ENCODE measurements at places on chromosomes 3 and 15.

DNA sequence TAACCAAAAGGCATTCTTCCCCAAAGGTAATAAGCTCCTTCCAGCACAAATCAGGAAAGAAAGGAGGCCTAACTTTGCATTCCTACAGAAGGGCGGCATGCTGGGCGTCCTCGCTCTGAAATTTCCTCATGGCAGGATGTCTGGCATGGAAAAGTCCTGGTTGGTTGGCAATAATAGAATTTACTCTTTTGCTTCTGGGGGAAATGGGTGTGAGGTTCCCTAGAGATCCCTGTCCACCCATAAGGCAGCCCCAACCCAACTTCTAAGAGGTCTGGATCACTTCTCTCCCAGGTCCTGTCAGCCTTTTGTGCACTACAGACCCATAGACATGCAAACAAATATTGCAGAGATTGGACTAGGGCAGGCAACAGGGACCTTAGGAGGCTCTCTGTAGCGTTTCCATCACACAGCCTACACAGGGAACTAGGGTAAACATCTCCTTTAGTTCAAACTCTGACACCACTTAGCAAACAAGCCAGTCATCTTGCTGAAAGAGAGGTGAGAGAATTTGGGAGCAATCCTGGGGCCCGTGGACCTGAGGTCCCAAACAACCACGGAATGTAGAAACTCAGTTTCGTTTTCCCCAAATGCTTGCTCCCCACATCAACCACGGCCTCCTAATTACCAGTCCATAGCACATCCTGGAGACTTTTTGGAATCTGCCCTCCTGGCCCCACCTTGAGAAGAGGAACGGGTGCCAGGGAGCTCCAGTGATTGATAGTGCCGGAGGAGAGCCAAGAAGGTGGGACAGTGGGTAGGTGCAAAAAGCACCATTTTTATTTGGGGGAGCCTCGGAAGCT is 2.1 kb downstream of the ZIC4 start:
- DNase-seq = no peak

- DNase-seq = peak; percentile 71
Measured at GRCh38 chr3:13233487-13234485, 160.6 kb upstream of the IQSEC1 start.

- peak; percentile 80 for DNase-seq
Measured at GRCh38 chr3:15805756-15806266, 8.0 kb upstream of the ANKRD28 start.

GRCh38 chr3:138081371-138082084 is 33.9 kb downstream of the DZIP1L start:
- DNase-seq = no peak

GRCh38 chr3:48429960-48430707 is at the start of gene PLXNB1:
Gene PLXNB1, minus strand, starts transcription at chr3:48430086. Its CDS starts 5,475 bp downstream, at chr3:48424611.
- DNase-seq = peak; percentile 58

DNA sequence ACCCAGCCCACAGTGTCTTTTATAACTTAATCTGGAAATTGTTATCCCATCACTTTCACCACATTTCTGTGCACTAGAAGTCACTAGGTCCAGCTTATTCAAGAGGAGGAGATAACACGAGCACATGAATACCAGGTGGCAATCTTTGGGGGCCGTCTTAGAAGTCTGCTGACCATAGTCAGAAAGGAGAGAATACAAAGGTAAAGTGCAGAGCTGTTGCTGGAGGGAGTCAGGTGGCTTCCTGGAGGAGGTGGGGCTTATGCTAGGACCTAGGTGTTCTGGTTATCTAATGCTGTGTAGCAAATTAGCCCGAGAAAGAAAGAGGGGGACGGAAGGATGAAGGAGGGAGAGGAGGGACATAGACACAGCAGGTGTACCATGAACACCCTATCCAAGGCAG is 46.5 kb downstream of the SLC6A20 start:
- no peak for DNase-seq
